ENCODE measurements at places on chromosomes 16 and 17. TPM values are rescaled to one million over a fixed set of nuclear protein-coding genes. Genes with fewer than 3 reads are reported as not detected.

PRR15L gene
- not detected for total RNA-seq

VEZF1 gene
- total RNA-seq: 42.1 TPM

TP53TG3D gene
- not detected for total RNA-seq

DNA sequence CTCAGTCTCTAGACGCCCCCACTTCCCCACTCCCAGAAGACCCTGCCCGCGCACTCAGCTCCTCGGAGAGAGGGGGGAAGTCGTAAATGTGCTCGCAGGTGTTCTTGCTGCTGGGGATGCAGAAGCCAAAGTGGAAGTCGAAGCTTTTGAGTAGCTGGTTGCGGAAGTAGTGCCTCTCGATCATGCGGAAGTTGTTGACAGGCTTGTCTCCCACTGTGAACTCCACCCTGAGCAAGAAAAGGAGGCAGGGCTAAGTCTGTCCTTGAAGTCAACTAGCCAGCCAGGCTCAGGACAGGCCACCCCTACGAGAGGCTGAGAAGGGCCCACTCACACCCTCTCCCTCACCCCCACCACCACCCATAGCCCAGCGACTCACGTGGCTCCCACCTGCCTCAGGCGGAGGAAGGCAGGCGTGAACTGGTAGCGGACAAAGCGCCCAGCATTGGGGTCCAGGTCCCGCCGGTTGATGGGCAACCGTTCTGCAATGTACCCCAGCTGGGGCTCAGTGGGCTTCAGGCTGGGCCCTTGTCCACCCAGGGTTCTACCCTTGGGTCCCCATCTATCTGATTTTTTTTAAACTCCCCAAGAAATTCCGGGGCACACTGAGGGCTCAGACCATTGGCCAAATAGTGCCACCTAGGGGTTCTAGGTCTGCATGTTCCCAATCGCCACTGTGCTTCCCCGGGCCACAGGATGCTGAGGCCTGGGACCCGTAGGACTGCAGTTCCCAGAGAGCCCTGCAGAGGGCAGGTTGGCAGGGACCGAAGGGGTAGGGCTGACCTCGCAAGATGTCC lies 4.6 kb downstream of the UNC119 start:
- DNase-seq: peak; percentile 50
- H3K27me3 ChIP-seq: no peaks in the 10 kb centered on the region
- peaks cover 6% of the 10 kb centered on the region for H3K4me1 ChIP-seq
- H3K4me3 ChIP-seq: no peak overlapping the region
- H3K27ac ChIP-seq: no peak overlapping the region
- H3K36me3 ChIP-seq: peaks cover 8% of the 10 kb centered on the region

DNA sequence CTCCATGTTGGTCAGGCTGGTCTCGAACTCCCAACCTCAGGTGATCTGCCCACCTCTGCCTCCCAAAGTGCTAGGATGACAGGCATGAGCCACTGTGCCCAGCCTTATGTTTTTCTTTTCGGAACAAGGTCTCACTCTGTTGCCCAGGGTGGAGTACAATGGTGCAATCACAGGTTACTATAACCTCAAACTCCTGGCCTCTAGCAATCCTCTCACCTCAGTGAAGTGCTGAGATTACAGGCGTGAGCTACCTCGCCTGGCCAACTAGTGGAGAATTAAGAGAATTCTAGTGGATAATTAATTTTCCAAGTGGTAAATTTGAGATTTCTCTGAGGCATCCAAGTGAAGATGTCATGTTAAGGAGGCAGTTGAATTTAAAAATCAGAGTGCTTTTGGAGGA lies 2.9 kb upstream of the FBXO47 start:
- no peaks in the 10 kb centered on the region for H3K27me3 ChIP-seq
- no peaks in the 10 kb centered on the region for H3K36me3 ChIP-seq
- no peaks in the 10 kb centered on the region for H3K4me1 ChIP-seq

DNA sequence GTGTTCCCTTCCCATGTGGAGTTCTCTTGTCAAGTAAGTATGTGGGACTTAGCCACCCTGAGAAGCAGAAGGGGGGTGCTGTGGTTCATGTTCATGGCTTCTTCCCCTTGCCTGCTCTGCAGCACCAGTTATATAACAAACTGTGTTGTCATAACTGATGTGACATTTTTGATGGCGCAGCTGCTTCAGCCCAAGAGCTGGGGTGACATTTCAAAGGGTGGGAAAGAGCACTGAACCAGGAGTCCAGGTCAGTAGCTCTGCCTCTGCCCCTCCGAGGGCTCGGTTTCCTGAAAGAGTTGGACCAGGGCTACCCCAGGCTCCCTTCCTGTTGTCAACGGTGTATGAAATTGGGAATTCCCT lies 7.4 kb downstream of the GNAO1 start:
- H3K36me3 ChIP-seq: no peaks in the 10 kb centered on the region
- H3K27me3 ChIP-seq: peaks cover 24% of the 10 kb centered on the region
- H3K27ac ChIP-seq: no peak overlapping the region
- no peak for DNase-seq

DNA sequence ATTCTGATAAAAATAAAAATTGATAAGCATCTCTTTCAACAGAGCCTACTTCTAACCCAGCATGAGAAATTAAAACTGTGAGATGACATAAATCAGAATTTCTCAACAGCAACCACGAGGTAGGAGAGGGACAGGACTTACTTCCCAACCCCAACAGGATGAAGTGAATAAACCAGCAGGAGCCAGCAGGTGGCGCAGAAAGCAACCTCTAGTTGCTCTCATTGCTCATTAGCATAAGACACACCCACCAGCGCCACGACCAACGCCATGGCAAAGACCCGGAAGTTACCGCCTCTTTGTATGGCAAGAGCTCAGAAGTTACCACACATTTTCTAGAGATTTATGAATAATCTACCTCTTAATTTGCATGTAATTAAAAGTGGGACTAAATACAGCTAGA lies 189.4 kb upstream of the CDH8 start:
- no peak overlapping the region for H3K27ac ChIP-seq
- DNase-seq: no peak
- no peaks in the 10 kb centered on the region for H3K4me1 ChIP-seq
- no peak overlapping the region for H3K4me3 ChIP-seq
- H3K27me3 ChIP-seq: no peaks in the 10 kb centered on the region

GRCh38 chr17:80058311-80058955 lies 22.0 kb downstream of the CCDC40 start:
- H3K27ac ChIP-seq: no peak overlapping the region
- DNase-seq: no peak
- peaks cover 4% of the 10 kb centered on the region for H3K4me1 ChIP-seq
- no peak overlapping the region for H3K4me3 ChIP-seq
- H3K36me3 ChIP-seq: peaks cover 7% of the 10 kb centered on the region

DNA sequence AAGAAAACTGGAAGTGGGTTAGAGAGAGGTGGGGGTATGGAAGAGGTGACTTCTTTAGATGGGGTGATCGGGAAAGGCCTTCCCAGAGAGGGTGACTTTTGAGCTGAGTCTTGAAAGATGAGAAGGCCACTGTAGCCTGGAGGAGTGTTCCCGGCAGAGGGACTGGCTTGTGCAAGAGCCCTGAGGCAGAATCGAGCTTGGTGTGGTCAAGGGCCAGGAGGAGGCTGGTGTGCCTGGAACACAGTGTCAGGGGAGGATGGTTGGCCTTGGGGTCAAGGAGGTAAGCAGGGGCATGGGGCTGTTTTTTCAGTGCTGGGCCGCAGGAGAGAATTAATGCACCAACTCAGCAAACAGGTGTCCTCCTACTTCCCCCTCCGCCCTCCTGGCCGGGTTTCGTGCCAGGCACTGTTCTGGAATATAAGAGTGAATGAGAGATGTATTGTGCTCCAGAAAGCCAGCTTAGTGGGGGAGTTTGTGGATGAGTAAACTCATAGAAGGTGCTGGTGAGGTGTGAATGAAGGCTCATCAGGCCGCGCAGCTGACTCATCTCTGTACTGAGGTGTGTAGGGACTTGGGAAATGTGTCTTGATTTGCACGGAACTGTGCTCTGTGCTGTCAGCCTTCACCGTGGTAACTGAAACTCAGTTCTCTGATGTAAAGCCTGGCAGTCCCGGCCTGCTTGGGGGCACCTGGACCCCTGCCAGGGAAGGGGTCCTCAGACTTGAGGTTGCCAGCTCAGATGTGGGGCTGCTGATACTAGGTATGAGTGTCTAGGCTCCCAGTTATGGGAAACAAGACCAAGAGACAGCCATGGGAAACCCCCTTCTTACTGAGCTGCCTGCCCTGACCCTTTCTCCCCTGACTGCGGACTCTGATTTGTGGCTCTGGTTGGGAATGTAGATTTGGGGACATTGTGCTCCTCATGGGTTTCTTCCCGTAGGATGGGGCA lies 15.3 kb downstream of the KSR1 start:
- peaks cover 29% of the 10 kb centered on the region for H3K4me1 ChIP-seq
- no peak overlapping the region for H3K27ac ChIP-seq
- peaks cover 9% of the 10 kb centered on the region for H3K36me3 ChIP-seq
- peak; percentile 41 for DNase-seq
- no peak overlapping the region for H3K4me3 ChIP-seq

DNA sequence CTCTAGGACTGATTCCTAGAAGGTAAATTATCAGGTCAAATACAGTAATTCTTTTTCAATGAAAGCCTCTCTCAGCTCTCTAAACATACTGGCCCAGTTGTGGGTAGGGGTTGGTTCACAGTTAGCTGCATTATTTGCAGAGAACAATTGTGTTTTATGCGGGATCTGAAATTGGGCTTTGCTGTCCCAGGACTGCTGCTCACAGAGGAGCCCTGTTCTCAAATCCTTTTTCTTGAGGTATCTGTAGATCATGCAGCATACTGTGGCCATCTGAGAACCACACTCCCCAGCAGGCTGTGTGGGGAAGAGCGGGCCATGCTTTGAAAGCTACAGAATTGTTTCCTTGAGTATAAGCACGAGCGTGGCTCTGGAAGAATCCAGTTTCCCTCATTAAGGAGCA lies 17.5 kb downstream of the MTHFSD start:
- H3K4me3 ChIP-seq: no peak overlapping the region
- no peak overlapping the region for H3K27ac ChIP-seq
- no peaks in the 10 kb centered on the region for H3K4me1 ChIP-seq
- no peaks in the 10 kb centered on the region for H3K27me3 ChIP-seq
- no peak for DNase-seq

DNA sequence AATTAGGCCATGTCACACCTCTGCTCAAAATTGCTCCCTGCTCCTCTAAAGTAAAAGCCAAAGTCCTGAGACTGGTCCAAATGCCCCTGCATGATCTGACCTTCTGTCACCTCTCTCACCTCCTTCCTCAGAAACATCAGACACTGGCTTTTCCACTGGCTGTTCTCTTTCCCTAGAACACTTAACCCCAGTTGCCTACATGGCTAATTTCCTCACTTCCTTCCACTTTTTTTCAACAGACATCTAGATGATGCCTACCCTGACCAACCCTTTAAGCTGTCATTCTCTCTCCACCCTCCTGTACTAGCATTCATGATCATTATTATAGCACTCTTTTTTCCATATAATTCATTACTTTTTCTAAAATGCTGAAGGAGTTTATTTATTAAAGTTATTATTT lies 31.0 kb downstream of the CCT6B start:
- H3K4me3 ChIP-seq: no peak overlapping the region
- H3K36me3 ChIP-seq: no peaks in the 10 kb centered on the region
- H3K27ac ChIP-seq: no peak overlapping the region
- no peaks in the 10 kb centered on the region for H3K27me3 ChIP-seq
- H3K4me1 ChIP-seq: no peaks in the 10 kb centered on the region

DNA sequence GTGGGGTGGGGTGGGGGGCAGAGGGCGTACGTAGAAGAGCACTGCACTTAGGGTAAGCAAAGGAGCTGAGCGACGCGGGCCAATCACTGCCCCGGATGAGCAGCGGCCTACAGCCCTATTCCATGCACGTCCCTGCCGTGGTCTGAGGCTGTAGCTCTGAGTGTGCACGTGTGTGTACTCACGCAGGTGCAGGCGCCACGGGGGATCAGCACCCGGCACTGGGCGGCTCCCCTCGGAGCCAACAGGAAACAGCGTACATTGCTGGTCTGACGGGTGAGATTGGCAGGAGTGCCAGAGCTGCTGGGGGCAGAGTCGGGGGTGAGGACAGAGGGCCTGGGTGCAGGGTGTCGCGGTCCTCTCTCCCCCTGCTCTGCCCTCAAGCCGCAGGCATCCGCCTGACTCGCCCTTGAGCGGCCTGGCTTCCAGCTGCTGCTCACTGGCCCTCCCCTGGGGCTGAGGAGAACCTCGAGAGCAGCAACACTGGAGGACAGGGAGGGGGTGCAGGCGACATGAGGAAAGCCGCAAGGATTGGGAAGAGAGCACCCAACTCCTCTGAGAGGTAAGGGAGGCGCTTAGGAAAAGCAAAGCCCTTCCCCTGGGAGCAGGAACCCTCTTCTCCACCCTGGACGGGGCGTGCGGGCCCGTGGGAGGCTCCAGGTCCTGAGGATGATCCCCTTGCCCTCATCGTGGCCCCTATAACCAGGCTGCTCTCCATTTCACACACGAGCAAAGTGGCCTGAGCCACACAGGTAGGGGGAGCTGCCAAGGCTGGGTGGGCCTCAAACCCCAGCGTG lies 57.8 kb downstream of the ENGASE start:
- H3K27ac ChIP-seq: no peak overlapping the region
- peaks cover 23% of the 10 kb centered on the region for H3K27me3 ChIP-seq
- H3K4me1 ChIP-seq: no peaks in the 10 kb centered on the region
- no peak for DNase-seq

DNA sequence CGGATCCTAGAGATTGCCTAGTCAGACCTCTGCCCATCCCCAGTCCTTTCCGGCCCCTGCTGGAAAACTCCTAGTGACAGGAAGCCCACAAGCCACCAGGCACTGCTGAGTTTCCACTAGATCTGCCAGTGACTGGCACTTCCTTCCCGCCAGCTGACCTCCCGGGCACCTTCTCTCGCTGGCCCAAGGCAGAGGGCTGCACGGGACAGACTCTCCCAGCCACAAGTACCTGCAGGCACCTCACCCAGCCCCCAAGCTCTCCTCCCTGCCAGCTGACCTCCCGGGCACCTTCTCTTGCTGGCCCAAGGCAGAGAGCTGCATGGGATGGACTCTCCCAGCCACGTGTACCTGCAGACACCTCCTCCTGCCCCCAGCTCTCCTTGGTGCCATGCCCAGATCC lies 66.3 kb upstream of the DOC2B start:
- no peak overlapping the region for H3K27ac ChIP-seq
- no peak overlapping the region for H3K4me3 ChIP-seq
- no peaks in the 10 kb centered on the region for H3K36me3 ChIP-seq
- H3K27me3 ChIP-seq: no peaks in the 10 kb centered on the region
- DNase-seq: no peak

- no peaks in the 10 kb centered on the region for H3K27me3 ChIP-seq
- no peak for DNase-seq
- H3K4me1 ChIP-seq: peaks cover 19% of the 10 kb centered on the region
- peak overlapping the region; percentile 6 for H3K27ac ChIP-seq
- H3K36me3 ChIP-seq: no peaks in the 10 kb centered on the region
Measured at GRCh38 chr16:86213437-86214205, 296.7 kb upstream of the FOXF1 start.

- no peak overlapping the region for H3K4me3 ChIP-seq
- peaks cover 29% of the 10 kb centered on the region for H3K36me3 ChIP-seq
- DNase-seq: no peak
- no peak overlapping the region for H3K27ac ChIP-seq
- H3K4me1 ChIP-seq: peaks cover 5% of the 10 kb centered on the region
- H3K27me3 ChIP-seq: no peaks in the 10 kb centered on the region
Measured at GRCh38 chr17:49829026-49829425, 18.8 kb downstream of the TAC4 start.

- peaks cover 59% of the 10 kb centered on the region for H3K27me3 ChIP-seq
- DNase-seq: no peak
- no peaks in the 10 kb centered on the region for H3K36me3 ChIP-seq
- H3K27ac ChIP-seq: no peak overlapping the region
- no peak overlapping the region for H3K4me3 ChIP-seq
Measured at GRCh38 chr16:167122-167690, 1.4 kb downstream of the HBM start.
